ENCODE measurements at places on chromosomes 7 and 10.

DNA sequence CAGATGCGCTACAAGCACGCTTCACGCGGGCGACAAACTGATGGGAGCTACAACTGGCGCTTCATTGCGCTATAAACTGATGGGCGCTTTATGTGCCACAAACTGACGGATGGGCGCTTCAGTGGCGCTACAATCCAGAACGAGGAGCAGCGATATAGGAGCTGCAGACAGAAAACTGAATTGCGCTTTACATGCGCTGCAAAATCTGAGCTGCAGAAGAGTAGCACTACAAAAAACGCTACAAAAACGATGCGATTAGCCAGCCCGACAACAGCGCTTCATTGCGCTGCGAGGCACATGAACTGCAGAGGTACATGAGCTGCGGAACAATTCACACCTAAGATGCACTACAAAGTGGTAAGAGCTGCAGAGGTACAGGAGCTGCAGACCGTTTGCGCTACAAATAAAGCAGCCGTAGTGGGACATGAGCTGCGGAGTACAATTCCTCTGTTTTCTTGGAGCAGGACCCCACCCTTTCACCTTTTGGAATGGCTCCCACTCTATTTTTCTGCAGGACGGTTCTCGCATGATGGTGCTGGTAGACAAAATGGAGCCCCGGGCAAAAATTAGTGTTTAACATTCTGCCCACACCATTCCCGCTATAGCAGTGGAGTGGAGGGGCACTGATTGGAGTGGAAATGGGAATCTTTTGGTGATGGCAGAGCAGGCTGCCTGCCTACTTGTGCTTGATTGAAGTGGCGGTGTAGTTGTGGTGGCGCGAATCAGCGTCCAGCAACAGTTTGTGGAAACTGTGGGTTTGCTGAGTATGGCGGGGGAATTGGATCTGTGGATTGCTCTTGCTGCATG, 1.2 kb upstream of the SGCE start:
- DNase-seq = peak; percentile 30

DNA sequence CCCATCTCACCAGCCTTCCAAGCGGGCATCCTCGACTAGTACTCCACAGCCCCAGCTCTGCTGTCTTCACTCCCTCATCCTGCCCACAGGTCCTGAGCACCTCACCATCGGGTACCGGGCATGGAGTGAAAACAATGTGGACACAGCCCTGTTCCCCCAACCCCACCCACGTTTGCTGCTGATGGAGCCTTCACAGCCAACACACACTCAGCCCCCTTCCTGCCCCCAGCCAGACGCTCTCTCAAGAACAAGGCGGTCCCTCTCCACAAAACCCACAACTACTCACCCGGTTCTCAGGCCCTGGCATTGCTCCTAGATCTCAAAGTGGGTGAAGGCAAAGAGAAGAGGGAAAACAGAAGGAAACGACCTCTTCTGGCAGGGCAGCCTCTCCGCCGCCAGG, 56.1 kb downstream of the SLIT1 start:
- no peak for DNase-seq

- DNase-seq = no peak
Observed at GRCh38 chr10:35353395-35353794, 17.1 kb downstream of the CCNY start.

GRCh38 chr10:128814782-128815181, 652.3 kb upstream of the MGMT start:
- DNase-seq = no peak

- no peak for DNase-seq
Observed at GRCh38 chr10:100688201-100688600, 57.2 kb upstream of the PAX2 start.

- DNase-seq = no peak
Observed at GRCh38 chr10:80498078-80498832, 39.4 kb upstream of the SH2D4B start.

DNA sequence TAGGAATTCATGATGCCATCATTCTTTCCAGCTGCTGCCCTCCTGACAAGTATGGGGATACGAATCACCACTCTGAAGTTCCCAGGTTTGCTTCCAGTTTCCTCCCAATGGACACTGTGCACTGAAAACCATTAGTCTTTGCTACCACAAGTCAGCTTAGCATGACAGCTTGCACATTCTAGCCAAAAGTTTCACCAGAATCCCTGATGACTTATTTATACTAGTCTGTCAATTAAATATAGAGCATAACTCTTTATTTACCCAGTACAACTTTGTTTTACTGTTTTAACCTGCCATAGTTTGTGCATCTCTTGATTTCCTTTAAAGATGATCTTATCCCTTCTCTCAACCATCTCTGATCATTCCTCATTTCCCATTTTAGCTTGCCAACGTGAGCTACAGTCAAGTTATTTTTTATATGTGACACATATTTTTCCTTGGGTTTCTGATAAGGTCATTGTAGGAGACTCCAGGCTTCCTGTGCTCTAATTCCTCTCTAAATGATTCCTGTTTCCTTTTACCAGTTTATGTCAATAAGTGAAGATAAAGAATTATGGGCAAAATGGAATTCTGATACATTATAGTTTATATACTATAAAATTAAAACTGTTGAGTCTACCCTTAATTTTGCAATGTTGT, 167.5 kb upstream of the MEOX2 start:
- DNase-seq = no peak

DNA sequence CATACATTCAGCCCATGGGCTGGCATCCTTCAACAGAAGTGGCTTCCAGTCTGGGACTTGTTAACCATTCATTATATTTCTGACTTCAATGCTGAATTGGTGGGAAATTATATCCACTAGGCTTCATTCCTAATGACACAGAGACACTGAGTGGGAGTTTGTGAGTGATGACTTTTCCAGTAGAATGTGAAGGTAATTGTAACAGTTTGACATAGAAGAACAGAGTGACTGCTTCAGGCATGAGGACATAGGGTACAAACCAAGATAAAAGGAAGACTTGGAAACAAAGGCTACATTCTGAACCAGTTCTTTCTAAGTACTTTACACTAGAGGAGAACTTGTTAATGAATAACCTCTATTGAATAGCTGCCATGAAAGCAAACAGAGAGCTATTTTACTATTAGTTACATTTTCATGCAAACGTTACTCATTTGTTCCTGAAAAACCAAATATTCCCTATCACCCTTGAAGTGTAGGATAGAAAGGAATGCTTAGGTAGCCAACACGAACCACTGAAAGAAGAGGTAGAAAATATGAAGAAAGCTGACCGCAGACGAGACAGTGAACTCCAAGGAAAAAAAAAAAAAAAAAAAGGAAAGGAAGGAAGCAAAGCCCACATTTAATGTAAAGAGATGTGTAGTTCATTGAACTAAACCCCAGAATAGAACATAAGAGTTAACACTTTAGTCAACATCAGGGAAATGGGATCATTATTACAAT, 237.0 kb upstream of the SEMA3C start:
- DNase-seq = no peak

DNA sequence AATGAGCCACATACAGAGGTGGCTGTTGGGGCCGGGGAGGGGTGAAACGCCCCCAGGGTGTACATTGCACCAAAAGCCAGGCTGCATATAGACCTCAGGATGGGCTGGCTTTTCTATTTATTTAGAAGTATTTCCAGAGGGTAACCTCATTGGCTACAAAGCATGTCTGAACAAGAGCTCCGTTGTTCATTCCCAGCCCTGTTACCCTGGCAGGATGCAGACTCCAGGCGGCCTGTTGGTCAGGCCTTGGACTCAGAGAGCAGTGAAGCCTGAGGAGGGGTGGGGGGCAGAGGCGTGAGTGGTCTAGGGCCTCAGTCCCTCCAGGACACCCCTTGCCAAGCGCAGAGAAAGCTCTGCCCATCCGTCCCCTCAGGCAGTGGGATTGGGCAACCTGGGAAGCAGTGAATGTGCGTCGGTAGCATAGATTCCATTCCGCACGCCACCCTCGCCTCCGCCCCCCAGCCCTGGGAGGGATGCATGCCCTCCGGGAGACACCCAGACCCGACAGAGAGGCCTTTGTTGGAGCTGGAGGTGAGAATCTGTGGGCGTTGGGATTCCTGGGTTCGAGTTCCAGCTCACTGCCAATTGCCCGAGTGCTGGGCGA, 41.9 kb downstream of the TCF7L2 start:
- DNase-seq = no peak

Measured in activated naive CD4-positive, alpha-beta T cell treated with anti-CD3 and anti-CD28 coated beads for 36 hours (primary cell).